ENCODE measurements at places on chromosomes 3 and 15. TPM values are rescaled to one million over a fixed set of nuclear protein-coding genes. Genes with fewer than 3 reads are reported as not detected.

Gene MCF2L2
- total RNA-seq = 1.3 TPM

Gene NECTIN3
- 2.4 TPM for total RNA-seq

Gene CFAP100
- total RNA-seq = not detected

Gene AADACL2
- not detected for total RNA-seq

Gene TPRG1
- 6.2 TPM for total RNA-seq

Gene ASB14
- not detected for total RNA-seq

Gene C15orf39
- 62.0 TPM for total RNA-seq

Gene ACTL6A
- 92.3 TPM for total RNA-seq

Gene STRIT1
- total RNA-seq = not detected

Gene GPR27
- 2.3 TPM for total RNA-seq

Gene SPSB4
- total RNA-seq = not detected

GRCh38 chr3:1699361-1699920 is 399.2 kb upstream of the CNTN4 start:
- DNase-seq = no peak

DNA sequence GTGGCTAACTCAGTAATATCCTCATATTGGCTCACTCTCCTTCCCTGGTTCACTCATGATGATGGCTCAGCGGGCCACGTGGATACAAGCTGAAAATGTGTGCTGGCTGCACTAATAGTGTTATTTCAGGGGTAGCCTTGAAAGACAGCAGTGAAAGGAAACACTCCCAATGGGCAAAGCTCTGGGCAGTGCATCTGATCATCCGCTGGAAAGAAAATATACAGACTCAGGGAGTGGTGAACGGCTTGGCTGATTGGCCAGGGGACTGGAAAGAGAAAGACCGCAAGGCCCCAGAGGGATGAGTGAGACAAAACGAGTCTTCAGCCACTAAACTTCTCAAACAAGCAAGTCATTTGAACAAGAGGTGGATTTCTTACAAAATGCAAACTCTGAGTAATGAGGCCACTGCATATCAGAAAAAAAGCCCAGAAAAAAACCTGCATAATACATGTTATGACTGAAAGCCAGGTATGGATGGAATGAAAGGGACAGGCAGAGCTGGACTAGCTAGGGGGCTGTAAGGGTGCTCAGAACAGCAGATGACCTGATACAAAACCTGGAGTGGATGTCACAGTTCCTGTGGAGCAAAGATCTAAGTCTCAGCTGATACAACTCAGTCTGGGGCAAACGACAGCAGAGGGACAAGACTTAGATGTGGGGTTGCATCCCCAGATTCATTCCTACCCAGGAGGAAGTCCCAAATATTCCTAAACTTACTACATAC is 33.3 kb downstream of the CMTM6 start:
- DNase-seq = no peak

- DNase-seq = no peak
These were observed 16.4 kb downstream of the FAM107A start for GRCh38 chr3:58560771-58561311.

DNA sequence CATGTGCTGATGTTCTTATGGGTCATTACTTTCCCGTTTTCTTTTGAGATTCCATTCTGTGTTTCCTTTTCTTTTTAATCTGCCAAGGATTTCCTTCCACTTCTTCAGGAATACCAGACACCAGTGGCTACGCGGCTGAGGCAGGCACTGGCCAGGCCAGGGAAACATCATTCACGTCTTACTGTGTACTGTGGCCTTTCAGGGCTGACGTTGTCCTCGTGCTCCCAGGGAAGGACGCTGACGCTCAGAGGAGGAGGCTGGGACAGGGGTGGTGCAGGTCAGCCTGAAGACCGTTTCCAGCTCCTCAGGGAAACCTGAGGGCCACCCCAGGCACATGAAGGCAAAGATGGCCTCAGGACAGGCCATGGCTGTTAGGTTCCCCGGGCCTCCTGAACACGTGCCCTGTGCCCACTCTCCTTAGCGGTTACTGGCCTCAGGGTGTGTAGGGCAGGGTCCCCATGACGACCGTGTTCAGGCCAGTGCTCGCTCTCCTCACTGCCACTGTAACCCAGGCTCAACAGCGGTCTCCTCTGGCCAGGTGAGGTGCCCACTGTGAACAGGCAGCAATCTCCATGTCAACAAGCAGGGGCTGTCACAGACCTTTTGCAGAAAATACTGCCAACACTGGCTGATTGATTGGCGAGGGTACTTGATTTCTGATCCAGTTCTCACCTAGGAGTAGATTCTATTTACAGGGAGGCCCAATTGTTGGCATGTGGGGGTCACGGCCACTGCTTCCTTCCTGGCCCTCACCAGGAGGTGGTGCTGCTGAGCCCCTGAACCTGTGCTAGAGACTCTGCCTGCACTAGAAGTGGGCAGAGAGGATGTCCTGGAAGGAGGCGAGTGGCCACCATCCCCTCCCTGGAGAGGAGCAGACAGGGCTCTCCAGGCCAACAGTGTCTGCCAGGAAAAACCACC is 169.5 kb downstream of the ATP10A start:
- no peak for DNase-seq

GRCh38 chr3:132071043-132071442 is 36.2 kb upstream of the CPNE4 start:
- DNase-seq = no peak

GRCh38 chr3:102113421-102114041 is 264.2 kb downstream of the NFKBIZ start:
- no peak for DNase-seq

DNA sequence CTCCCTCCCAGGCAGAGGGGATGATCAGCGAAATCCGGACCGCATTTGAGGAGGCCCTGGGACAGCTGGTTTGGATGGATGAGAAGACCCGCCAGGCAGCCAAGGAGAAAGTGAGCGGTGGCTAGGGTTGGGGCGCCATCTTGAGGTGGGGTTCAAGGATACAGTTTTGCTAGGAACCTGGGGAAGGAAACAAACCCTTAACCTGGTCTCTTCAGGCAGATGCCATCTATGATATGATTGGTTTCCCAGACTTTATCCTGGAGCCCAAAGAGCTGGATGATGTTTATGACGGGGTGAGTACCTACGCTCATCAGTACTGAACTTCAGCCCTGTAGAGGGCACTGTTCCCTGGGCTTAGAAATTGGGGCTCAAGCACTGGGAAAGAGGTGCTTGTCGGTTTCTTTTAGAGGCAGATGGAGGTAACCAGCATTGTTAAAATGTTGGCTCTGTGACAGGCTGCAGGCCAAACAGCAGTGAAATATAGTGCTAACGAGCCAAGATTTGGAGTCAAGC is 9.6 kb upstream of the PSMD2 start:
- DNase-seq = peak; percentile 60

GRCh38 chr15:37682304-37682703 is 252.1 kb upstream of the TMCO5A start:
- no peak for DNase-seq

DNA sequence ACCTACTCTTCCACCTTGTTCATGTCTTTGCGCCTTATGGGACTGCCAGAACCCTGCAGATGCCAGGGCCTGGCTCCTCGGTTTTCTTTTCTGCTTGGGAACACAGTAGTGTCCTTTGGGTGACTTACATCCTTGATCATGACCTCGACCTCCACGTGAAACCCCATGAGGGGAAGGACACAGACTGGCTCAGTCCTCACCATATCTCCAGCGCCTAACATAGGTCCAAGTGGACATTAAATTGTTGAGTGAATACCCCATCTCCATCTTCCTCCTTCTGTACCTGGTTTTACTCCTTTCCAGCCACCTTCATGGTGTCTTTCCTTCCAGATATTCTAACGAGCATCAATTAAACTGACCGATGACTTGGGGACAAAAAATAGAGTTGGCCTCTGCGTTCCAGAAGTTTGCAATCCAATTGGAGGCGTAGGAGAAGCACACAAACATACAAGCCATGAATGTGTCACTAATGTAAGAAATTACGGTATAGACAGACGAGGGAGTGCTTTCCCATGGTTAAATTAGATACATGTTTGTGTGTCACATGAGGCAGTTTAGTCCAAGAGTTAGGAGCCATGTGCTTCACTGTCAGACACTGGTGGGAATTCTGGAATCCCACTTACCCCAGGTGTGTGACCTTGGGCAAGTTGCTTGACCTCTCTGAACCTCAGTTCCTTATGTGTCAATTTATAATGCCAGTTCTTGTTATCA is 907 bp upstream of the HERC1 start:
- DNase-seq = no peak

- no peak for DNase-seq
These were observed 16.1 kb downstream of the ATP10A start for GRCh38 chr15:25847051-25847450.

- DNase-seq = no peak
These were observed 140.8 kb downstream of the OSBPL10 start for GRCh38 chr3:31840252-31840651.

GRCh38 chr15:91284758-91285466 is 184.9 kb downstream of the SV2B start:
- DNase-seq = no peak

- DNase-seq = no peak
These were observed 259 bp upstream of the CILP start for GRCh38 chr15:65211482-65211982.

GRCh38 chr3:34742151-34742550 is 897.2 kb upstream of the ARPP21 start:
- no peak for DNase-seq

DNA sequence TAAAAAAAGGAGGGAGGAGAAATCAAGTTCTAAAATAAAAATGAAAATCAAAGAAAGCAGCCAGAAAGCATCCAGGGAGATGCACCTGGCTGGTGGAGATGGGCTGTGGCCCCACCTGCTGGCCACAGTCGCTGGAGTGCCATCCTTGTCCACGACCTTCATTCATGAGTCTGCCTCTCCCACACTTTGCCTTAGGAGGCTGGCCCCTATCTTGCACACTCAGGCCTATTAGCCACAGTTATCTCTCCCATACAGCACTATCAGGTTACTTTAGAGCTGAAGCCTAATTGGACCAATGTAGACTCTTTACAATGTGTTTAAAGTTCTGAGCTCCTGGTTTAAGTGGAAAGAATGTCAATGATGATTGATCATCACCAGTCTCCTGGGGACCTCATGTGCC is 392.0 kb upstream of the RORA start:
- DNase-seq = no peak

DNA sequence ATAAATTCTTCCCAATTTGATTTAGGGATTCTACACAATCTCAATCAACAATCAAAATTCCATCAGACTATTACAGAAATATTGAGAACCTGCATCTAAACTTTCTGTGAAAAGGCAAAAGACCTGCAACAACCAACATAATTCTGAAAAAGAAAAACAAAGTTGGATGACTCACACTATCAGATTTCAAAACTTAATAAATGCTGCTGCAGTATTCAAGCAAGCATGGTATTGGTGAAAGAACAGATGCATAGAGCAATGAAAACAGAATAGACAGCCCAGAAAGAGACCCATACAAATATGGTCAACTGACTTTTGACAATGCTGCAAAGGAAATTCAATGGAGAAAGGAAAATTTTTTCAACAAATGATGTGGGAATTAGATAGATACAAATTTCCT is 477.1 kb upstream of the NR2F2 start:
- DNase-seq = no peak

- no peak for DNase-seq
These were observed 118.8 kb upstream of the DAZL start for GRCh38 chr3:16723978-16724377.

DNA sequence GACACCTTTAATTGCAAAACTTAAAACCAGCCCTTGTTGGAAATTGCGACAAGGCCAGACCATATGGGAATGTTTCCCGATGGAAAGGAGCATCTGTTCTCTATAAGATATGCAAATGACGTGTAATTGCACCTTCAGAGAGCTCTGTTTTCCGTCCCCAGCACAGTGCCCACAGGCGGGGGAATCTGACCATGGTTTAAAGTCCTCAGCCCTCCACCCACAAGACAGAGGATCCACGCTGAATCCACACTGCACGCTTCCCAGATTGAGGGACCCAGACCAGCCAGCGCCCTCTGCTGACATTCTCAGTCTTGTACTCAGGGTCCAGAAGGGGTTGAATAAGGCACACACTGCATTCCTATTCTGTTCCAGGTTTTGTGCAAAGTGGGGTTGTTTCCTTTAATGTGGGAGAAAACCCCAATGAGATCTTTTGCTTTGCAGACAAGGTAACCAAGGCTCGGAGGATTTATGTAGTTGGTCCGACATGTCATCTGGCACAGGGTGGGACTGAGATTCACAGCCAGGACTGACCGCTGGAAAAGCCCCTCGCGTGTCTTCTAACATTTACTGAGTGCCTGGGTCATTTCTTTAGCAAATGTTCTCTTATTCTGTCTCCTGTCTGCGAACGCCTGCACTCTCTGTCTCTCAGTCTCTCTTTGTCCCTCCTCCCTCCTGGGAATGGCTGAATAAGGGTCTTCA is 36.8 kb upstream of the KLHL25 start:
- DNase-seq = peak; percentile 13

GRCh38 chr3:48425281-48425812 is 4.5 kb downstream of the PLXNB1 start:
- DNase-seq = no peak

DNA sequence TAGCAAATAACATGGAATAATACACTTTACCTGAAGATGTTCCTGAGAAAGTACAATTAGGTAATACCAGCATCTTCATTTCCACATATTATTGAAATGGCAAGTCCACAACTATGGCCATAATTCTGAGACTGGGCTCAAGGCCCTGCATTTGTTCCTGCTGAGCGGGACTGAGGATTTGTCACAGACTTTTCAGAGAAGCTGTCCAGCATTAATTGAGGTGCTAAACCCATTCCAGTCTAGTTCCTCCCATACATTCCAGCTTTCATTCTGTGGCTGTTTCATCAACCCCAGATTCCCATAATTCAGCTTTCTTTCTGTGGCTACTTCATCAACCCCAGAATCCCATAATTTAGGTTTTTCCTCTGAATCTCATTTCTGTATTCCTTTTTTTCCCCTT is 293.4 kb upstream of the GBE1 start:
- DNase-seq = no peak
